ENCODE measurements at places on chromosomes 3 and 15.

- peak; percentile 77 for DNase-seq
Measured at GRCh38 chr15:56929399-56929798, 11.0 kb downstream of the TCF12 start.

DNA sequence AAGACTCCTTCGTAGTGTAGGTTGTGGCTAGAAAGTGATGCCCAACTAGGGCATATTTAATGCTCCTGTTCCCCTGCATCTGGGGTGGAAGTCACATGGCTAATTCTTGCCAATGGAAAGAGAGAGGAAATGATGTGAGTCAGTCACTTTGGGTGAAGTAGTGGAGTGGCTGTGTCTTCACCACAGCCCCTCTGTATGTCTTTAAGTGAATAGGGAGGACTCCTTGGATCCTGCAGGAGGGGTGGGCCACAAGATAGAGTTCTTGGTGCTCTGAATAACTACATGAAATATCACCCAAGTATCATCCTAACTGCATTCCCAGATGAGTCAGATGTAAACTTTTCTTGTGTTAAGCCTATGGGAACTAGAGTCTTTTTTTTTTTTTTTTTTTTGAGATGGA, 17.8 kb upstream of the MB21D2 start:
- DNase-seq = no peak

GRCh38 chr15:77456746-77457145, 36.1 kb downstream of the HMG20A start:
- no peak for DNase-seq

- DNase-seq = no peak
Measured at GRCh38 chr3:101063401-101063800, 70.2 kb upstream of the ABI3BP start.

DNA sequence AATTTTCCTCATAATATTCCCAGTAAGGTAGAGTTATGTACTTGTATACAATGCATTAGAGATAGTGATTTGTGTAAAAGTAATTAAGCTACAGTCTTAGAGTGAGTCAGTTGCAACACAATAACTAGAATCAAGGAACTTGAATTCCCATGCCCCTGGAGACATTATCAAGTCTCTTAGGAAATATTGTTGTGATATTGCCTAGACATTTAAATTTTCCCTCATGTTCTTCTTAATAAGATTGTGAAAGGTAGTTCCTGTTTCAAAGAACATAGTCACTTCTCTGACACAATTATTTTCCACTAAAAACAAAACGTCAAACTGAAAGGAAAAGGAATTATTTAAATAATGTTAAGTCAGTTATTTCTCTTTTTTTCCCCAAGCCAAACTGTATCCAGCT, 13.0 kb upstream of the ATP1B3 start:
- DNase-seq = no peak
